ENCODE measurements at places on chromosomes 12 and 14. TPM values are rescaled to one million over a fixed set of nuclear protein-coding genes. Genes with fewer than 3 reads are reported as not detected.

SYCP3 gene
- 0.58 TPM for total RNA-seq

LGMN gene
- 43.0 TPM for total RNA-seq

DEGS2 gene
- total RNA-seq = 170 TPM

TPPP2 gene
- not detected for total RNA-seq

NOXRED1 gene
- total RNA-seq = 0.15 TPM

CLEC2A gene
- total RNA-seq = 70.2 TPM

GRIP1 gene
- total RNA-seq = 11.5 TPM

CLEC14A gene
- 25.8 TPM for total RNA-seq

C3AR1 gene
- total RNA-seq = 3.8 TPM

CLEC9A gene
- total RNA-seq = not detected

CMA1 gene
- 1.2 TPM for total RNA-seq

DNA sequence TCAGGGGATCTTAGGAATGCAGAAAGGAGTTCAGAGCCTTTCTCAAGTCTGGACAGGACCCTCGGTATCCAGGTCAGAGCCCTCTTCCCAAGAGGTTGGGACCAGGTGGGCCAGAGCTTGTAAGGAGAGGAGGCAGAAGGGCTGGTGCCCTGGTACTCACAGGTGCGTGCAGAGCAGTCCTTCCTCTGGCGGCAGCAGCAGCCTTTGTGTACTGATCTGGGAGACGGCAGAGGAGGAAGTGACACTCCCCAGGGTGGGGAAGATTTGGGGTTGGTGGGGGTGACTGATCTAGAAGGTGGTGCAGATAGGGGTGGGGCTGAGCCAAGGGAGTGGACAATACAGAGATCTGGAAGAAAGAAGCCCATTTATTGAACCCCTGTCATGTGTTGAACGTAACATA, at the start of gene ITGB7:
ITGB7 (minus strand) TSS at position 210 of the 400 bp plus-strand sequence. CDS start 6,808 bp downstream, outside the sequence.
- DNase-seq = no peak

DNA sequence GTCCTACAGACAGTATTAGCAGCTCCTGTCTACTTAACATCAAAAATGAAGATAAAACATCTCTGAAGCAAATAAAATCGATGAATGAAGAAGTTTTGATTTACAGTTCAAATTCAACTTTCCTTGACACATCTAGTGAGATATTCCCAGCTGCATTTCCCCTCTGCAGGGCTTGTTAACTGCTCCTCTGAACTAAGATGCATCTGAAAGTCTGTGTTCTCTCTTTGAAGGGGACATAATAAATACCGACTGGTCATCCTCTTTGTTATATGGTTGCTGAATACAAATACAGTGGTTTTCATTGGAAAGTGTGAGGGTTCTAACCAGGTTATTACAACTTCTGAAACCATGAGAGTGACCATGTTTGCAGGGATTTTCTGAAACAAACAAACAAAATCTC, 266.4 kb upstream of the SLC16A7 start:
- DNase-seq = no peak

- peak; percentile 95 for DNase-seq
Measured at GRCh38 chr12:48852734-48853688, 1.0 kb upstream of the DDX23 start.

DNA sequence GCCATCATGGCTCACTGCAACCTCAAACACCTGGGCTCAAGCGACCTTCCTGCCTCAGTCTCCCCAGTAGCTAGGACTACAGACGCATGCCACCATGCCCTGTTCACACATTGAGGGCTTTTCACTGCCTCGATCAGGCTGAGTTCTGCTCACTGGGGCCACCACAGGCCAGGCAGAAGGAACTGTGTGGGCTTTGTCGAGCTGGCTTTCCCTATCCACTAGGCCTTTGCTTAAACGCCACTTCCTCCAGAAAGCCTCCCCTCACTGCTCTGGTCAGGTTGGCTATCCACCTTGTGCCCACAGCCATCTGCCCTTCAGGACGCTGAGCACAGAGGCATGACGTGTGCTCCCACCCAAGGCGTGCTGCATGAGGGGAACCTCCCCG, 45.2 kb downstream of the MLXIP start:
- no peak for DNase-seq

- DNase-seq = no peak
Measured at GRCh38 chr14:40981247-40981646, 625.4 kb upstream of the LRFN5 start.

DNA sequence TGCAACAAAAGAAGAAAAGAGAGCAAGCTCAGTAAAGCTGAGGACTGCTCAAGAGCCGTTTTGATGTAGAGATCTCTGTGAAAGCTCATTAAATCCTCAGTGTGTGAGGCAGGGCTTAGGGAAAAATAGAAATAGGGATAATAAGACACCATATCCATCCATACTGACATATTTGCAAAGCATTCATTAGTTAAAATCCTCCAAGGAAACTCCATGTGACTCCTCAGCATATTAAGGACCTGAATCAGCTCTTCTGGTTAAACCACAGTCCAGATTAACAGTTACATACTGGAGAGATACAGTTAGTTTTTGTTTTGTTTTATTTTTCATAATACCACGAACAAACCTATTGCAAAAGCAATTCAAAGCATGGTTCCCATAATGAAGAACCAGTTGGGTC, 288.2 kb downstream of the PAWR start:
- DNase-seq = no peak

GRCh38 chr12:1837541-1838204, 17.3 kb downstream of the LRTM2 start:
- no peak for DNase-seq

- no peak for DNase-seq
Measured at GRCh38 chr12:49088150-49088931, 6.3 kb downstream of the DHH start.

GRCh38 chr12:111244673-111245072, 124.2 kb downstream of the PHETA1 start:
- no peak for DNase-seq

DNA sequence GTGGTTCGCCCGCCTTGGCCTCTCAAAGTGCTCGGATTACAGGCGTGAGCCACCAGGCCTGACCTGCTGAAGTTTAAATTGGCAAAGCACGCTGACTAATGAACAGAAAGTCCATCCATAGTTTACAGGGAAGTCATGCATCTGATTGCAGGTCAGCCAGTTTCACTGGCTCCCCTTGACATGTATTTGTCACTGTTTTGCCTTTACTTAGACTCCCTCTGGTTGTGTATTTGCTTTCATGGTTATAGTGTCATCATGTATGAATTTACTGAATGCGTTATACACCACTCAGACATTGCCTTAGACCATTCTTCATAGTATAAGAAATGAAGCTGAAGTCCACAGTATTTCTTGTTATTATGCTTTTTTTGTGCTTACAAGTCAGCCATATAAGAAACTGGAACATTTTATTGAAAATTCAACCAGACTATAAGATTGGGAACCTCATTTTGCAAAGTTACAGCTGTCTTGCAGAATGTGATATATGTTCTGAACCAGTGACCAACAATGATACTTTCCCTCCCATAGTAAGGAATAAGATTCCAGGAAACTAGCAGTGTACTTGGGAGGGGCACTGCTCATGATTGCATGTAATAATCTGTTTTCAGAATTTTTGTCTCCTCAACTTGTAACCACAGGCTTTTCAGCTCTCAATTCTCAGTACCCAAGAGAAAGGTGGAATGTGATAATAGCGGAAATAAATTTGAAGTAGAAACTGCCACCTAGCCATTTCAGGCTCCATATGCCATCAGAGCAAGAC, 51.9 kb upstream of the ATF7IP start:
- no peak for DNase-seq

All from lower leg skin (tissue), 4 donors.